ENCODE measurements at places on chromosomes 12 and 14.

DNA sequence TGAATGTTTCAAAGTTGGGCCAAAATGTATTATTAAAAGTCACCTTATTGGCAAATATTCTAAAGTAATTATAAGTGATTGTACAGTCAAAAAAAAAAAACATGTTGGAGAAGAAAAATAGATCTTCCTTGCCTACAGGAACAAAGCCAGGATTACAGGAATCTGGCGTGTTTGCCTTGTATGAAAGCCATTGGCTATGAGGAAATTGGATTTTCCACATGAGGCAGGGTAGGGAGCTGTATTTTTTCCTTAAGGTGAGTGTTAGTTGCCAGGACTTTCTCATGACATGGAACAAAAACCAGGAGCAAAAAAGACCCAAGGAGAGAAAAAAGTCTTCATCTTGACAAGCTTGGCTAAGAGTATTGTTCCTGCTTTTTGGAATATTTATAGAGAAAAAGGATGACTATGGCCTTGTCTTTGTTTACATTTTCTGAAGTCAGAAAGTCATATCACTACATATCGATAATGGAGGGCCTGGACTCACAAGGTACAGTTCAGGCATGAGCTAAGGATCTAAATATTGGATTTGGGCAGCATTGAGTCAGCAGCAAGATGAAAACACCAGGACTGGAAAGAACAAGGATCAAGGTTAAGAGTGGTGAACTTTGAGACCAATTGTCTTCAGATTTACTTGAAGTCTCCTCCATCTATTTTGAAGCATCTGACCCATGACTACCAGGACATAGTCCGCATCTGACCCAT lies 68.4 kb upstream of the FLRT2 start:
- DNase-seq = no peak

DNA sequence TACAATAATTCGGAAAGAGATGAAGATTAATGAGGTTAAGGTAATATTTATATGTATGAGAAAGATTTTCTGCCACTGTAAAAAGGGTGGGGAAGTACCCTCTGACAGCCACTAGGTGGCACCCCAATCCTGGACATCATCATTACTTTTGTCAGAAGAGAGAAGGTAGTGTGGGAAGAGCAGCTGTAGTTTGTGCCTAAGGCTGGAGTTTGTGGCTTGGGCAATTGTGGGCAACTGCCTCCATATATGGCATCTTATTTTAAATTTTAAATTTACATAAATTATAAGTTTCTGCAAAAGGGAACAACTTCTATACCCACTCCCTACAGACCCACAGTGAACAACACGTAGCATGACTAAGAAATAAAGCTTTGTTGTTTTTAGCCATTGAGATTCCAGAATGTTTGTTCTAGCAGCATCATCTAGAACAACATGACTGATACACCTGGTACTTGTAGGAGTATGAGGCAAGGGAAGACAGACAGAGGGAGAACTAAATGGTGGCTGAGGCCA lies 34.4 kb upstream of the SYCP3 start:
- peak; percentile 79 for DNase-seq

DNA sequence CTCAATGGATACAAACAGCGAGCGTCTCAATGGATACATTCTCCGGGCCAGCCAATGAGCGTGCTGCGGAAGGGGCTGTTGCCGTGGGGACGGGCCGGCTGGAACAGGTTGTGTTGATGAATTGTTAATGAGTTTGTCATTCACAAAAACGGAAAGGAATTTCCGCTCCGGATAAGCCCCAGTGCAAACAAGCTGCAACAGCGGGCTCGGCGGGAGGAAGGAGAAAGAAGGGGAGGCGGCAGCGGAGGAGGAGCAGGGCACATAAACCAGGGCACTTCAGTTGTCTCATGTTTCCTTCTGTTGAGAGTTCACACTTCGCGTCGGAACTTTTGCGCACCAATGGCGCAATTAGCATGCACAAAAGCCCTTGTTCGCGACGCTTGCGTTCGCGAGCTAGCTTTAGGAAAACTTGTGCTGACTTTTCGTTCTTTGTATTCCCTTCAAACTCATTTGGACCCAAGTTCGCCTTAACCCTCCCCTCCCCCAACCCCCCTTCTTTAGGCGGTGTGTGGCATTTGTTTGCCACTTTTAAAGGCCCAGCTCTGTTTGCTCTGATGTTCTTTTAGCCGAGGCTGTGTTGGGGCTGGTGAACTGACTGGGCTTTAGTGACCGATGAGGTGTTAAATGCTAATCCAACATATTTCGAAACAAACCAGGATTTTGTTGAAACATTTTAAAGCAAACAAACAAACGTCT lies at the start of gene DUSP6:
Gene DUSP6, minus strand, starts transcription at position 10 of the 696 bp plus-strand sequence. CDS start 462 bp downstream, outside the sequence.
- peak; percentile 89 for DNase-seq

DNA sequence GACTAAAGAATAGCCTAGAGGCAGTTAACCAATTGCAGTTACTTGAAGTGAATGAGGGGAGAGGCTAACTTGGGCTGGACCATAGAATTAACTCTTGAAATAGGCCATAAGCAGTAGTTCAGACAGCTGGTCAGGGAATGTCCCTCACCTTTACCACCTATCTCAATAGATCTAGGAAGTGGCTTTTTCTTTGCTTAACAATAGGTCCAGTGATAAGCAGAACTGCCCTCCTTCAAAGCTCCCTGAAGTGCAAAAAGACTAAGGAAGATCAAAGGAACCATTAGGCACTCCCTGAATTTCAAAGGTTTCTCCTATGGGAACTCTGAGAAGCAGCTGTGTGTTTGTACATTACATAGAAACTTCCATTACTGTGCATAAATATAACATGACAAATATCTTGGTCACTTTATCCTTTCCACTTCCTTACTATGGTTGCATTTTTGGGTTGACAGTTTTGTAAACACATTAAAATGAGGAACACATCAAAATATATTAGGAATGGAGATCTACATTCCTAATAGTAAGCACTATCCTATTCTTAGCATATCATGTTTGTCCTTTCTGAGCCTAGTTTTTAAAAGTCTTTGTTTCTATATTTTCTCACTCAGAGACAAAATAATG lies 7.2 kb upstream of the NAA30 start:
- DNase-seq = no peak

DNA sequence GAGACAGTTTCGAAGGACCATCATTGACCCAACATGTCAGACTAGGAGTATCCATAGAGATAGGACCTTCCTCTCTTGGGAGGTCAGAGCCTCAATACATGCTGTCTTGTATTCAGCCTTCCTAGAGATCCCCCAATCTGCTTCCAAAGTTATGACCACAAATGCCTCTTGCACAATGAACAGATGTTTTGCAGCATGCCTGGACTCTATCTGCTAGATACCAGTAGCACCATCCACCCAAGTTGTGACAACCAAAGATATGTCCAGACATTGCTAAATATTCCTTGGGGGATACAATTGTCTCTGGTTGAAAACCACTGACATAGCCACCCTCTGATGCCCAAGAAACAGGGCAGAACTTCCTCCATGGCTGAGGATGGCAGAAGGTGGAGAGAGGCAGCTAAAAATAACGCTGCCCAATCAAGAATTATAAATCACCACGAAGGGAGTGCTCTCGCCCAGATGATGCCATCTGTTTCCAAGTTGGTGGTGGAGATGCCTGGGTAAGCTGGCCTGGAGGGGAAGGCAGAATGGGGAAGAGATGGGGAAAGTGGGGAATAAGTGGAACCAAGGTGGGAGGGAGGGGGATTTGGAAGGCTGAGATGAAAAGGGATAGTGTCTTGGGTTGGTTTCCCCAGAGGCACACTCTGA lies 42.9 kb upstream of the NOS1 start:
- no peak for DNase-seq

- DNase-seq = peak; percentile 51
Observed at GRCh38 chr14:64195199-64195598, 99.0 kb downstream of the ESR2 start.

GRCh38 chr12:106183735-106184134 lies 45.0 kb upstream of the NUAK1 start:
- DNase-seq = no peak

DNA sequence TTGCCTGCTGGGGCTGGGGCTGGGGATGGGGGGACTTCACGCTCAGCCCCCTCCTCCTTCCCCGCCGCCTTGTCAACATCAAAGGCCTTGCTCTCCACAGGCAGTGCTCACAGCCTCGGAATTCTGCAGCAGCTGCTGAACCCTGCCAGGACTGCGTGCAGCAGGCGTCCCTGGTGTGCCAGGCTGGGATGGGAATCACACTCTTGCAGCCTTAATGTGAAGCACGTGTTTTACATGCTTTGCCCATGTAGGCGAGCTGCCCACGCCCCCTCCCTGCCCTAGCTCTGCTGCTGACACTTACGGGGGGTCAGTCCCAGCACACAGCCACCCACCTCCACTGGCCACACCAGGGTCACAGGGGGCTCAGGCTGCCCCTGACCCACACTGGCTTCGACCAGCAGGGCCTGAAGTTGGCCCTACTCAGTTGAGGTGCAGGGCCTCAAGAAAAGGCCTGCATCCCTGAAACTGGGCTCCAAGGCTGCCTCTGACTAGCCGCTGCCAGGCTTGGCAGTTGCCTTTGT lies 276.2 kb upstream of the RTL1 start:
- no peak for DNase-seq

DNA sequence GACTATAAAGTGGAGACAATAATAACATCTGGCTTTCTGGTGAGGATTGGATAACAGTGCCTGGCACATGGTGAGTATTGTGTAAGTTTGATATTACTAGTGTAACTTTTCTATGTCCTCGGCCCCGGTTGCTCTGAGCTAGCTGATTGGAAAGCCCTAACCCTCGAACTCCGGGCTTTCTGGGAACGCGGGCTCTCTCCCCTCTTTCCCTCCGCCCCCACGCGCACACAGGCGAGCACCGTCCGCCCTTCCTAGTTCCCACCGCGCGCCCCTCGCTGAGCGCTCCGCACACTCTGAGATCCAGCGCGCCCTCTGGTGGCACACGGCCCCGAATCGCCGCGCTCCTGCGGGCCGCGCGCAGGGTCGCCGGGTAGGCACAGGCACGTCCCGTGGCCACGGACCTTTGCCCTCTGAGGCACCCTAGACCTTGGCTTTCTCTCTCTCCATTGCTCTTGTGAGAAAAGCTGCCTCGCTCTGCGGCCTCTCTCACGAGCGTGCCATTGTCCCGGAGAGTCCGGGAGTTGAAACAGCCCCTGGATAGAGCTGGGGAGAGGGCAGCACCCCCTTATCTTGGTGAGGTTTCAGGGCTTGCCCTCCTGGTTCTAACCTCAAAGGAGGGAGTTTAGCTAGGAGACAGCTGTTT lies 23.2 kb upstream of the ESRRB start:
- DNase-seq = peak; percentile 26

DNA sequence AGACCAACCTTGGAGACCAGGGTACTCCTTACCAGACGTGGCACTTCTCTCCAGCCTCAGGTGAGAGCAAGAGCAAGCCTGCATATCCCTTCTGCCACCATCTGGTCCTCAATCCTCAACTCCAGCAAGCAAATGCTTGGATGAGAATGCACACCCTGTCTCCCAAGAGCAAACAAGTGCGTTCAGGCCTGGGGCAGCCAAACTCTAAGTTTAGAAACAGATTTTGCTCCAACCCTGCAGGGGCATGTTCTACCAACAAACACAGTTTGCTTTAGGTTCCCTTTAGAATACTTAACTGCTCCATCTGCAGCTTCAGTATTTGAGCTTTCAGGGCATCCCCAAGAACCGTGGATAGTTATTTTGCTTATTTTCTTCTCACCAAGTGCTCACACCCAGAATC lies 55.9 kb upstream of the FICD start:
- DNase-seq = no peak

DNA sequence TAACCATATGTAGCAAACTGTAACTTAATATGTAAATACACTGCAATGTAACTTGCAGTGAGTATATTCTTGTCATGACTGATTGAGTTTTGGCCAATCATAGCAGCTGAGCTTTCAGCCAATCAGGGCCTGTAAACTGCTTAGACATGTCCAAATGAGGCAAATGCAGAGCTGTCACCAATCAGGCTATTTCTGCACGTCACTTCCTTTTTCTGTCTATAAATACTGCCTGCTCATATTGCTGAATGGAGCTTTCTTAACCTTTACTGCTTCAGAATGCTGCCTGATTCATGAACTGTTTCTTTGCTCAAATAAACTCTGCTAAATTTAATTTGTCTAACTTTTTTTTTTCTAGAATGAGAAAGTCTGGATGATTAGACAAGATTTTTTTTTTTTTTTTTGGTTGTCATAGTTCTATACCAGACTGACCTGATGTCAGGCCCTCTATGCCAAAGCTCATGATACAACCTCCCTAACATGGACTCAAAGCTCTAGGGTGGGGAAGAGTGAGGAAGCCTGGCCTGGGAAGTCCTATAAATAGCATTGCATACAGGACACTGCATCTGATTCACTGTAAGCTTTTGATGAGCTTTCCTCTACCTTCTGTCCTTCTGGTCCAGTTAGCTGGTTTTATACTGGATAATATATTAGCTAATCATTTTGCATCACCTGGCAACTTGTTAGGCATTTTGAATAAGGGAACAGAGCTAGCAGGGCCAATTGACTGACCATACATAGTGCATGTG lies 12.0 kb downstream of the MGP start:
- DNase-seq = no peak

- no peak for DNase-seq
Observed at GRCh38 chr14:54798465-54799124, 104.0 kb downstream of the GCH1 start.

DNA sequence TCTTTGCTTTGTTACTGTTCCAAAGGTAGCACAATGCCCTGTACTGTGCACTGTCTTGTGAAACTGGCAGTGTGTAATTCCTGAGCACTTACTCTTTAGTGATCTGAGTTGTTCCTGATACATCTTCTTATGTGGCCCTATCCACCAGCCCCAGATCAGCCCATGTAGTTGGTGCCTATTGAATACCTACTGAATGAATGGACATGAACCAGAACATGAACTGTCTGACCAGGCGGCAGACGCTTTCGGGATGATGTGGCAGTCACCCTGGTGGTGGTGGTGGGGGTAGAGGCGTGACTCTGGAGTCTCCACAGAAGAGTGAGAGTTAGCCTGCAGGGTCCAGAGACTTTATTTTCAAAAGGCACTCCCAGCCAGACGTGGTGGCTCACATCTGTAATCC lies 46.6 kb upstream of the PAPOLA start:
- DNase-seq = no peak

GRCh38 chr12:67589078-67589477 lies 59.5 kb upstream of the DYRK2 start:
- DNase-seq = no peak

- no peak for DNase-seq
Observed at GRCh38 chr12:25719505-25719904, 166.4 kb upstream of the LMNTD1 start.

GRCh38 chr12:108693751-108694150 lies 37.6 kb downstream of the CORO1C start:
- no peak for DNase-seq

- DNase-seq = no peak
Observed at GRCh38 chr12:126668961-126669360, 1598.0 kb upstream of the TMEM132C start.

- no peak for DNase-seq
Observed at GRCh38 chr12:97767347-97767746, 304.7 kb downstream of the RMST start.

DNA sequence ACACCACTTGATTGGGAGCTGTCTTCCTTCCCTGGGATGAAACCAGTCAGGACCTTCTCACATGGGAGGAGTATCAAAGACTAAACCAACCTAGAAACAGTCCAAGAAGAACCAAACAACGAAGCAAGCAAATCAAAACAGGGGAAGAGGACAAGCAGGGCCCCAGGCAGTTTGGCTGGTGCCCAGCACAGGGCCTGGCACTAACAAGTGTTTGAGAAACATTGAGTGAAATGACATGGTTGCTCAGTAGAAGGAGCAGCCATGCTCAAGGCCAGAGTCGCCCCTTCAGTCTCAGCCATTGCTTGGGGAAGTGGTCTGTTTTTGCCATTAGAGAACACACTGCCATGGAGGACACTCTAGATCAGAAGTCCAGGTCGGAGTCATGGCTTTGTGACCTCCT lies 323.1 kb downstream of the CACNA1C start:
- no peak for DNase-seq

- DNase-seq = no peak
Observed at GRCh38 chr14:104939666-104940410, 15.2 kb downstream of the PLD4 start.
